ENCODE measurements at places on chromosomes 2 and 18. TPM values are rescaled to one million over a fixed set of nuclear protein-coding genes. Genes with fewer than 3 reads are reported as not detected.
A peak's percentile ranks its signal among the peaks of the same experiment; 100 is the strongest.

GRCh38 chr2:132620115-132620514, 49.9 kb downstream of the LYPD1 start:
- no peak overlapping the region for H3K27ac ChIP-seq
- H3K27me3 ChIP-seq = peaks cover 5% of the 10 kb centered on the region
- no peaks in the 10 kb centered on the region for H3K36me3 ChIP-seq
- H3K4me3 ChIP-seq = no peak overlapping the region
- no peak for DNase-seq

- no peaks in the 10 kb centered on the region for H3K36me3 ChIP-seq
- H3K27ac ChIP-seq = no peak overlapping the region
- DNase-seq = no peak
- H3K4me3 ChIP-seq = no peak overlapping the region
- no peaks in the 10 kb centered on the region for H3K4me1 ChIP-seq
- H3K27me3 ChIP-seq = no peaks in the 10 kb centered on the region
These were observed 250.5 kb upstream of the NETO1 start for GRCh38 chr18:73118121-73118816.

- H3K4me1 ChIP-seq = no peaks in the 10 kb centered on the region
- H3K27ac ChIP-seq = no peak overlapping the region
- DNase-seq = no peak
- H3K27me3 ChIP-seq = no peaks in the 10 kb centered on the region
These were observed 94.2 kb upstream of the DLX2 start for GRCh38 chr2:172196768-172197431.

- H3K27me3 ChIP-seq = no peaks in the 10 kb centered on the region
- H3K4me1 ChIP-seq = no peaks in the 10 kb centered on the region
- H3K27ac ChIP-seq = no peak overlapping the region
- DNase-seq = no peak
- no peaks in the 10 kb centered on the region for H3K36me3 ChIP-seq
These were observed 101.8 kb upstream of the MAP2 start for GRCh38 chr2:209322041-209322440.

- H3K36me3 ChIP-seq = no peaks in the 10 kb centered on the region
- no peak overlapping the region for H3K4me3 ChIP-seq
- peaks cover 7% of the 10 kb centered on the region for H3K4me1 ChIP-seq
- H3K27ac ChIP-seq = no peak overlapping the region
- no peak for DNase-seq
These were observed 260.6 kb downstream of the PAX3 start for GRCh38 chr2:222038067-222038802.

- no peak for DNase-seq
- H3K4me1 ChIP-seq = no peaks in the 10 kb centered on the region
- peaks cover 30% of the 10 kb centered on the region for H3K36me3 ChIP-seq
These were observed 53.1 kb upstream of the KCNG2 start for GRCh38 chr18:79744625-79745024.

BCL11A gene
- total RNA-seq = 2.3 TPM

GRCh38 chr2:24020244-24020643, 10.4 kb downstream of the MFSD2B start:
- H3K36me3 ChIP-seq = peaks cover 7% of the 10 kb centered on the region
- no peaks in the 10 kb centered on the region for H3K27me3 ChIP-seq
- H3K4me1 ChIP-seq = no peaks in the 10 kb centered on the region
- no peak overlapping the region for H3K27ac ChIP-seq
- no peak overlapping the region for H3K4me3 ChIP-seq

DNA sequence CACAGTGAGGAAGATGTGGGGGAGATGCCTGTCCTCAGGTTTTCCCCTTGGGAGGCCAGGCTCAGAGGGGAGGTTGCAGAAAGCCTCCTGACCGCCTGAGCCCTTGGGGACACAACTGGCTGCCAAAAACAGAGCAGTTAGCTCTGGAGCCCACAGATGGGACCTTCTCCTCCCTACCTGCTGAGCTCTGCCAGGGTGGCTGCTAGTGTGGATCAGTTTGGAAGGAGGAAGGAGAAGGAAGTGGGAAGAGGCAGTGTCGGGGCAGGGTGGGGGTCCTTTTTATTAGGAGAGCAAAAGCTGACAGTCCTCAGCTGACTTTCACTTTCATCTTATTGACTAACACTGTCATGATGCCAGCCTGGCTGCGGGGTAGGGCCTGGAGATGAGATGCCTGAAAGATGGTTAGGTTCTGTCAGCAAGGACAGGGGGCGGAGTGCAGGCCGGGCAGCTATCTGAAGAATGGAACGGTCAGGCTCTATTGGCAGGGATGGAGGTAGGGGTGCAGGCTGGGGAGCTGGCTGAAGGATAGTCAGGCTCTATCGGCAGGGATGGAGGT, 188.5 kb upstream of the HDAC4 start:
- no peak overlapping the region for H3K27ac ChIP-seq
- H3K4me3 ChIP-seq = no peak overlapping the region
- no peaks in the 10 kb centered on the region for H3K36me3 ChIP-seq

SPDYA gene
- 1.1 TPM for total RNA-seq

ING5 gene
- total RNA-seq = 61.9 TPM

- DNase-seq = no peak
- no peak overlapping the region for H3K27ac ChIP-seq
- no peak overlapping the region for H3K4me3 ChIP-seq
- peaks cover 13% of the 10 kb centered on the region for H3K4me1 ChIP-seq
These were observed 130.5 kb downstream of the DYSF start for GRCh38 chr2:71583876-71584275.

DNA sequence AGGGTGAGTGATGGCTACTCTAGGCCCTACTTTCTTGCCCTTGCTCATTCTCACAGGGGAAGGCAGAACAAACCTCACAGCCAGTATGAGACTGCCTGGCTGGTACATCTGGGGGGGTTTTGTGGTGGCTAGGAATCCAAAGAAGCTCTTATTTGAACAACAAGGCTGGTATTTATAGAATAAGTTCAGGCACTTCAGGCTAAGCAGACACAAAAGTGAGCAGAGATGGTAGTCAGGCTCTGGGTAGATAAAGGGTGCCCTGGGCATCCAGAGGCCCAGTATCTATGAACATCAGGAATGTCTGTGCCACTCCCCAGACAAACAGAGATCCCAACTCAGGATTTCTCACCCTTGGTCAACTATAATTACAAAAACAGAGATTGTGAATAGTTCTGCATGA, 57.2 kb upstream of the RTN4 start:
- H3K36me3 ChIP-seq = no peaks in the 10 kb centered on the region
- no peaks in the 10 kb centered on the region for H3K27me3 ChIP-seq
- no peak overlapping the region for H3K4me3 ChIP-seq
- H3K27ac ChIP-seq = no peak overlapping the region
- peaks cover 22% of the 10 kb centered on the region for H3K4me1 ChIP-seq

GRCh38 chr18:79983253-79983652, 5.1 kb downstream of the TXNL4A start:
- peaks cover 41% of the 10 kb centered on the region for H3K4me1 ChIP-seq
- H3K27ac ChIP-seq = peak overlapping the region; percentile 62
- H3K4me3 ChIP-seq = no peak overlapping the region
- peaks cover 10% of the 10 kb centered on the region for H3K36me3 ChIP-seq
- DNase-seq = no peak

PDCL3 gene
- total RNA-seq = 35.4 TPM

DNA sequence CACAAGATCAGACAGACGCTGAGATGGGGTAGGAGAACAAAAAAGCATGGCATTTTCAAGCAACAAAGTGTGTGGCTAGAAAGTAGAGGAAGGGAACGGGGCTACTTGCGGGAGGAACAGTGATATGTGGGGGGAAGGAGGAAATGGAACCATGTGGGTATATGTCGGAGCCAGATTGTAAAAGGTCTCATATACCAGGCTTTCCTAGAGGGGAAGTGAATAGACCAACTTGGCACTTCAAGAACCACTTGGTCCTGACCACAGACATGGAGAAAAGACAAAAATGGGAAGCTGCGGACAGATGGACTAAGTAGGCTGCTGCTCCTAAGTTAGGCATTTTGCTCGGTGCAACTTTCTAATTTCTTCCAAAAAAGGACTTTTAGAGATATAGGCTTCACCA, 196.0 kb downstream of the DCC start:
- H3K36me3 ChIP-seq = no peaks in the 10 kb centered on the region
- H3K27me3 ChIP-seq = peaks cover 3% of the 10 kb centered on the region
- DNase-seq = no peak
- no peak overlapping the region for H3K27ac ChIP-seq
- peaks cover 7% of the 10 kb centered on the region for H3K4me1 ChIP-seq

DNA sequence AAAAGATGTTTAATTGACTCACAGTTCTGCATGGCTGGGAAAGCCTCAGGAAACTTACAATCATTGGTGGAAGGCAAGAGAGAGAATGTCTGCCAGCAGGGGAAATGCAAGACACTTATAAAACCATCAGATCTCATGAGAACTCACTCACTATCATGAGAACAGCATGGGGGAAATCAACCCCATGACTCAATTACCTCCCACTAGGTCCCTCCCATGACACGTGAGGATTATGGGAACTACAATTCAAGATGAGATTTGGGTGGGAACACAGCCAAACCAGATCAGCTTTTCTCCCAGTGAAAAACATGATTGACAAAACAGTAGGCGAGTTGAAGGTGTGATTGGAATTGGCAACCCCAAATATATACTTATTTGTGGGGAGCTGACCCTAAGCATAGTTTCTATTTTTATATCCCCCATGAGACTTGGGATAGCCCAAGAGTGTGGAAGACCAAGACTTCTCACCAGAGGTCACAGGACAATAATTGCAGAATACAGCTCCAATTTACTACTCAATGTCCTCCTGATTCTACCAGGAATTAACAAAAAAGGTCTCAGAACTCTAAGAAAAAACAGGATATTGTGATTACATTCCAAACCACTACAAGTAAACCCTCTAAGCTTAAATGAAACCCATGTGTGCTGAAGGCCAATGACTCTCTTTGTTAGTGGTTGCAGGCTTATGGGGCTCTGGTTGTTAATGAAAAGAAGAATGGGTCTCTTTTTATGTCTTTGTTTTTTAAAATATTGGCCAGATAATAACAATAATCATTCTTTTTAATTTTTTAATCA, 96.1 kb upstream of the PIK3C3 start:
- H3K4me1 ChIP-seq = peaks cover 42% of the 10 kb centered on the region
- no peak overlapping the region for H3K27ac ChIP-seq
- H3K36me3 ChIP-seq = no peaks in the 10 kb centered on the region

DNA sequence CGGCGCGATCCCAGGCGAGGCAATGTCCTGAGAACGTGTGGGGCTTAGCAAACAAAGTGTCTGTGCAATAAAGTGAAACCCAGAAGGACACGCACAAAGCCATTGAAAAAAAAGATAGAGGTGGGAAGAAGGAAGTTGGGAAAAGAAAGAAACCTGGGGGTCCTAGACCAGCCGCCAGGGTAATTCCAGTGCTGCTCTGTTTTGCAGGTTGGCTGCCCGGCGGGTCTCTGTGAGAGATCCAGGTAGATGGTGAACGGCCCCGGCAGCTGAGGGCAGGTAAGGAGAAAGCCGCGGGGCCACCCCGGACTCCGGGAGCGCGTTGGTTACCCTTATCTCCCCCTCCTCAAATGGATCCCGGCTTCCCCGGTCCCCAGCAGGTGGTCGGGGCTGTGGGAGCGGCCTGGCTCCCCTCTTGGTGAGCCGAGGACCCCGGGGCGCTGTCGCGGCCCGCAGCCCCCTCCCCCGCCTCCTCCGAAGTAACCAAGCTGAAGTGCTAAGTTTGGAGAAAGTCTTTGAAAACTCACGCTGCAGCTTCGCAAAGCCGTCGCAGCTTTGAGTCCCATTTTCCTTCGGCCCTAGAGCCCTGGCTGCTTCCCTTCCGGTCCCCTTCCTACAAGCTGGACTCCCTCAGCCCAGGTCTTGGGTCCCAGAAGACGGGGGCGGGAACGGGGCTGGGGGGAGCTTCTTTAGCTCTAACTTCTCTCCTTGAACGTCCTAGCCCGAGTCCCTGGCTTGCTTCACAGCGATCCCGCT, 588 bp downstream of the OTX1 start:
- H3K27me3 ChIP-seq = peaks cover 96% of the 10 kb centered on the region
- H3K4me1 ChIP-seq = peaks cover 56% of the 10 kb centered on the region
- no peak overlapping the region for H3K27ac ChIP-seq
- DNase-seq = no peak

SULT1C4 gene
- total RNA-seq = 8.0 TPM

DNA sequence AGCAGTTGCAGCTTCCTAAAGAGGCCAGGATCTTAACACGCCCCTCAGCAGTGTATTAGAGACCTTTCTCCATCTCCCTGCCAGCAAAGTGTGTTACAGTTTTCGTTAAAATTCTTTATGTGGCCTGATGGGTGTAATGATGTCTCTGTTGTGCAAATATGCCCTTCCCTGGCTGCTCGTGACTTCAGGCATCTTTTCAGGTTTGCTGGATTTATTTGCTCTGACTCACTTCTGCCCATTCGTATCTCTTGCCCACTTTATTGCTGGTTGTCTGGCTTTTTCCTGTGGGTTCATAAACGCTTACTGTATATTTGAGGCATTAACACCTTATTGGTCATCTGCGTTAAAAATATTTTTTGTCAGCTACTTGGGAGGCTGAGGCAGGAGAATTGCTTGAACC, 134.5 kb downstream of the ASB1 start:
- H3K27ac ChIP-seq = no peak overlapping the region
- H3K27me3 ChIP-seq = no peaks in the 10 kb centered on the region
- DNase-seq = no peak

ERFE gene
- total RNA-seq = 2.6 TPM

REG1A gene
- total RNA-seq = not detected
